ENCODE measurements at places on chromosomes 16 and 17.

DNA sequence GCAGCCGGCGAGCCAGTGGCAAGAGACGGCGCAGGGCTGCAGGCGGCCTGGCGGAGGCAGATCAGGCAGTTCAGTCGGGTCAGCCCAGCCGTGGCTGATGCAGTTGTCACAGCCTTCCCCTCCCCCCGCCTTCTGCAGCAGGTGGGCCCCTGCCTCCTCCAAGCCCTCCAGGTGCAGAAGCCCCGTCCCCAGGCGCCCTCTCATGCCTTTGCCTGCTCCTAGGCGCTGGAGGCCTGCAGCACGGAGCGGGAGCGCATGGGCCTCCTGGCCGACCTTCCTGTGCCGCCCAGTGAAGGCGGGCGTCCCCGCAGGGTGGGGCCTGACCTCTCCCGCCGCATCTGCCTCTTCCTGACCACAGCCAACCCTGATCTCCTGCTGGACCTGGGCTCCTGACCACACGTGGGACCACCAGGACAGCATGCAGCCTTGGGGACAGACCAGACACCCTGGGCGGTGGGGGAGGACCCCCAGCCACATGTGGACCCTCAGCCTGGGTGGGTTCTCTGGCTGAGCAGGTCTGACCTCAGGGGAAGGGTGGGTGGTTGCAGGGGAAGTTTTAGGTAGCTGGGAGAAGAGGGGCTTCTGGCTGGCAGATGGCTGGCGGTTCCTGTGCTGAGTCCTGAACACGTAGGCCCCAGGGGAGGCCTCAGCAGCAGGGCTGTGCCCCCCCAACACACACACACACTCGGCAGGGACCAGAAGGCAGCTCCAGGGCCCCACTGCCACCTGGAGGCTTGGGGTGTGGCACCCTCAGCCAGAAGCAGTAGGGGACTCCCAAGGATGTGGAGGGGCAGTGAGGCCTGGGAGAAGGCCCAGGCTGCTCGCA, 3.1 kb upstream of the MRPS34 start:
- no peak for DNase-seq

GRCh38 chr16:2663553-2664546, 18.5 kb upstream of the KCTD5 start:
- no peak for DNase-seq

GRCh38 chr16:47016700-47017133, 43.2 kb upstream of the DNAJA2 start:
- DNase-seq = no peak

DNA sequence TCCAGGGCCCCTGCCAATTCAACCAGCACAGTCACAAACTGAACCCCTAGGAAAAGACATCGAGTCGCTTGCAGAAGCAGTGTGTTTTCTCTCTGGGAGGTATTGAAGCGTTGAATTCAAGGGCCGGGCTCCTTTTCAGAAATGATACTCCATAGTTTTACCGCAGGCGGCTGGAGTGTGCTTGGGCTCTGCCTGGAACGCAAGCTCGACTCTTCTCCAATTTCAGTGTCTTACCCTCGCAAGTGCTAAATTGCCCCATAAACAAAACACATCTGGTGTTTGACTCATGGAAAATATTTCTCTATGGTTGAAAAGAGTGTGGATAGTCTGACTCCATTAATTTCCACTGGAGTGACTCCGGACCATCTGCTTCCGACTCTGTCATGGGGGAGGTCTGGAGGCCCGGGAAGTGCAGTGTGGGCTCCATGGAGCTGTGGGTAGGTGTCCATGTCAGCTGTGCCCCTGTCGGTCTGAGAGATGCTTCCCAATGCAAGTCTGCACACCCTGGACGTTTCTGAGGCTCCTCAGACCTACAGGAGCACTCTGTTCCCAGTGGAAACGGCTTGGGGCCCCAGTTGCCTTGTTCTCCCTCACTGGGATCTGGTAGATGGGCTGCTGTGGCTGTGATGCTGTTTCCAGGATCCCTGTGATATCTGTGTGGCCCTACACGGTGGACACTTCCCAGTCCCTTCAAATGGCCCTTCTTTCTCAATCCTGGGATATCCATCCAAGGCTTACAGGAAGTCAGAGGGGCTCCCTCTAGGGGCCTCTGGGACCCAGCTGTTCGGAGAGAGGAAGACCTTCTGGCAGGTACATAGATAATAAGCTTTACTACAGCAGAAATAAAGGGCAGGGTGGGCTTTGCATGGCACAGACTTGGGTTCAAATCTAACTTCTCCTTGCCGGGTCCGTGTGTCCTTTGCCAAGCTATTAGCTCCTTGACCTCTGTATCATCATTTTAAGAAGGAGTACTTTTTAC, 119.8 kb upstream of the CDH13 start:
- DNase-seq = no peak

- DNase-seq = no peak
These were observed 1.0 kb downstream of the PRRT2 start for GRCh38 chr16:29812754-29813643.

GRCh38 chr17:69250641-69251040, 22.0 kb upstream of the ABCA10 start:
- DNase-seq = no peak

DNA sequence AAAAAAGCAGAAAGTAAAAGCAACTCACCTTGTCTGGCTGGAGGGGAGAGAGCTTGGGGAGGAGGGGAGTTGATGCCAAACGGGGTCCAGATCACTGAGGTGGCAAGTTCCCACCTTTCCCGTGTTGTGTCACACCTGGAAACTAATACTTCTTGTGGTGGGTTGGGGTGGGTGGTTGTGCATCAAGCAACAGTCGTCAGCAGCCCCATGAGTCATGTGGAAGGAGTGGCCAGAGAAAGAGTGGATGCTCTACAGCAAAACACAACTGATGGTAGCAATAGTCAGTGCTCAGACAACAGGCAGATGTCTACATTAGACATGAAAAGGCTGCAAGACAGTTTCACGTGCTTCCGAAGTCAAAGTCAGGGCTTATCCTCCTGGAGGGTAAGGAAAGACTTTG, 35.4 kb downstream of the ARSG start:
- DNase-seq = no peak

DNA sequence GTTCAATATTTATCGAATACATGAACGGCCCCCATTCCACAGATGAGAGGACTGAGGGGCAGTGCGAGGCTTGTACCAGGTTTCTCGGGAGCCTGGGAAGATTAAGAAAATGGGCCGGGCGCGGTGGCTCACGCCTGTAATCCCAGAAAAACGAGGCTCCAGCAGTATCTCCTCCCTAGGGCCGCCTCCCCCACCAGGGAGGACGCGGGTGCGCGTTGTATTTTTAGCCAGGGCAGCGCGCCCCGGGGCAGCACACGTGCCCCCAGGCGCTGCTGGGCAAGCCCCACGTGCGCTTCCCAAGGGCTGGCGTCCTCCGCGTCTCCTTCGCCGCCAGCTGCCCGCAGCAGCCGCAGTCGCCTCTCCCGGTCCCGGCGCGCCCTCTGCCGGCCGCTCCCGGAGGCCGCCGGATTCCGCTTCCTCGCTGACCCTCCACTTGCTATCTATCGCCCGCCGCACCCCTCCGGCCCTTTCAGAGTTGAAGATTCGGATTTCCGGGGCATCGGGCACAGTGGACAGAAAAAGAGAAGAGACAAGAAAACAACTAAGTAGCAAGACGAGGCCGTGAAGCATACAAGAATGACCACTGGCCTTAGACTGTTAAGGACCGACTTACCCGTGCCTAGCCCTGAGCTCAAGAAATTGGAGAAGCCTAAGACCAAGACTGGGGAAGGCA, 1.9 kb upstream of the YBX2 start:
- DNase-seq = peak; percentile 49

DNA sequence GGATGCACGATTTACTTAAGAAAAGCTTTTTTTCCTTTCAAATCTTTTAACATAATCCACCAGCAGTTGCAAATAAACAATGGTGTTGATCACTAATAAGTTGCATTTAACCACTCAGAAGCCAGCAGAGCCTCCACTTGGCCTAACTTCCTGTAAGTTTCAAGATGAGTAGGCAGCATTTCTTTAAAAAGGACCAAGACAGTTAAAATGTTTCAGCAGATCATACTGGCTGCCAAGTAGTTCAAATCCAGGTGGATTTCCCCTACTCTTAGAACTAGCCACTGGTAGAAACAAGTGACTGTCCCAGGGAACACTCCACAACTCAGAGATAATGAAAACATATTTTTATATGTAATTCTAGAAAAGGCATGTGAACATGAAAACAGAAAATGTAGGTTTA, 17.0 kb upstream of the RFFL start:
- DNase-seq = no peak

DNA sequence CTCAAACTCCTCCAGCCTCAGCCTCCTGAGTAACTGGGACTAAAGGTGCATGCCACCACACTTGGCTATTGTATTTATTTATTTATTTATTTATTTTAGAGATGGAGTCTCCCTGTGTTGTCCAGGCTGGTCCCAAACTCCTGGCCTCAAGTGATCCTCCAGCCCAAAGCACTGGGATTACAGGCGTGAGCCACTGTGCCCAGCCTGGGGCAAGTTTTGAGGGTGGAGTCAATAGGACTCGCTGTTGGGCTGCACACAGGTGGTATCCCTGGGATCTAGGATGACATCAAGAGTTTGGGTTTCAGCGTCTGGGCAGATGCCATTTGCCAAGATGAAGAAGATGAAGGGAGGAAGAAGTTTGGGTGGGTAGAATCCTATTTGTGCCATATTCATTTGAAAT, 213.9 kb downstream of the GSG1L start:
- no peak for DNase-seq

DNA sequence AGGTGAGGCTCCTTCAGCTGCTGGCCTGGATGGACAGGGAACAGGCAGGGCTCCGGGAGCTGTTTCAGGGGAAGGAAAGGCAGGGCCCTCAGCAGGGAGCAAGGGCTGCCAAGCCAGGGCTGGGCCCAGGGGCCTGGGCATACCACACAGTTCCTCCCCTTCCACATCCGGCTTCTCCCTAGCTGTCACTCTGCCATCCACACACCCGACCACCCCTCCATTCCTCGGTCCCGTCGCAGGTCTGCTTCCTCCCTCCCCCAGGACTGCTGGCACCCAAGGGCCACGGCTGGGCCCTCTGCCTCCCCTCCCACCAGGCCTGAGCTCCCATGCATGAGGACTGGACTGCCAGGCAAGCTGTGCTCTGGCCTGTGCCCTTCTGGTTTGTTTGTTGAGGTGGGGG, 24.0 kb downstream of the CDIP1 start:
- no peak for DNase-seq

GRCh38 chr16:53566552-53567245, 63.7 kb upstream of the AKTIP start:
- no peak for DNase-seq

DNA sequence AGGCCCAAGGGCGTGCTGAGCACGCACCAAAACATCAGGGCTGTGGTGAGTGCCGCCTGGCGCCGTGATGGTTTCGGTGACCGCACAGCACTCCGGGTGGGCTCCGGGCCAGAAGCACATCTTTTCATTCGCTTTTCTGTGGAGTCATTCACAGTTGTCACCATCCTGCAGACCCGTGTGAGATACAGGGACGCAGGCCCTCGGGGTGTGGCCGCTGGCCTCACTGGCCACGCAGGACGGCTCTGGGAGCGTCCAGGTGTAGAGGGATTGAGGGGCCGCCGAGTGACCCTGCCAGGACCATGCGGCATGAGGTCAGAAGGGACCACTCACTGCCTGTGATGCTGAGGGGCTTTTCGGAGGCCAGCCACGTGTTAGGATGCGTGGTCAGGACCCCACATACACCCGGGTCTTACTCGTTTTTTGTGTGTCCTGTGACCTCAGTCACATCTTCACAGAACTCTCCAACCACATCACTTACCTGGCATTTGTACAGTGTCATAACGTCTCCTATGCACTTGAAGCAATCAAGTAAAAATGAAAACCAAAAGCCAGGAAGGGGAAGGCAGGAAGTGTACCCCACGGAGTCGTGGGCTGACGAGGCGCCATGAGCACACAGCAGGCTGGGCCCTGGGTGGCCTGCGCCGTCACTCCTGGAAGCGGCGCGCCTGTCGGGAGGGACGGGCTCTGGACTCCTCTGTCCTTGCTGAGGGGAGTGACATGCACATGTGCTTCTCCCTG, 7.8 kb downstream of the ACSF3 start:
- DNase-seq = no peak

DNA sequence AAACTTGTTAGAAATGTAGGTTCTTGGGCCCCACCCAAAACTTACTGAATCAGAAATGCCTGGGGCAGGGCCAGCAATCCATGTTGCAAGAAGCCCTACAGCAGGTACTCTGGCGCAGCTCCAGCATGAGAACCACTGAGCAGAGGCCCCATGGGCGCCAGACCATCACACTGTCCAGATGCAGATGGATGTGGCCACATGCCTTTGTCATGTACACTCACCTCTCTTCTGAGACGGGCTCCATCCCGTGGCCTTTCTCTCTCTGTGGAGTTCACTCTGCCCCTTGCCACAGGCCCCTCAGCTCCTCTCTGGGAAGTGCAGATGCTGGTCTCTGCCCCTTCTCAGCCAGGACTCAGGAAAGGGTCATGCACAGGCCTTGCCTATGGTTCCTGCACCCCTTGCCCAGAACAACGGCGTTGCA, 2.3 kb upstream of the CCNF start:
- DNase-seq = no peak

GRCh38 chr17:20095336-20096080, 86.3 kb downstream of the SPECC1 start:
- DNase-seq = no peak

- DNase-seq = no peak
These were observed 309 bp downstream of the DNAH2 start for GRCh38 chr17:7717756-7718350.

GRCh38 chr16:7319514-7319913, 13.1 kb upstream of the RBFOX1 start:
- DNase-seq = no peak

- DNase-seq = no peak
These were observed 89.3 kb upstream of the CIBAR2 start for GRCh38 chr16:85201574-85201973.

DNA sequence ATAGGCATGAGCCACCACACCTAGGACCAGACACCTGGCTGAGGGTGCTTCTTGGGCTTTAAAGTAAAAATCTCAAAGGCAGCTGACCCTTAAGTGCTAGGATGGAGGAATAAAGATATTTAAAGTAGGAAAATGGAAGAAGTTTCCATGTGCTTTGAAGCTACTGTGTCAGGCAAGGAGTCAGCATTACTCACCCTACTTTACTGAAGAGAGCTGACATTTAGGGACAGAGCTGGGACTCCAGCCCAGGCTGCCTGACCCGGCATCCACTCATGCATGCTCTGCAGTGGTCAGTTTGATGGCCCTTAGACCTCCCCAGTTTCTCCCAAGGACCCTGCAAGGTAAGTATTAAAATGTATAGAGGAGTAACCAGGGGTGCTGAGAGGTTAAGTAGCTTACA, 124.7 kb upstream of the PLCG2 start:
- DNase-seq = no peak

GRCh38 chr17:12680407-12680897, 14.8 kb downstream of the MYOCD start:
- DNase-seq = no peak

GRCh38 chr17:57905875-57906455, 49.2 kb downstream of the CUEDC1 start:
- no peak for DNase-seq

- no peak for DNase-seq
These were observed 50.3 kb upstream of the BRD7 start for GRCh38 chr16:50419116-50419515.

All from stimulated activated CD8-positive, alpha-beta memory T cell treated with anti-CD3 and anti-CD28 coated beads, Interleukin-7, amount 100 ng/mL, for 1 hour (primary cell).